Ammon's horn (tissue), 1 donor: ENCODE measurements at places on chromosomes 1 and 21.
A peak's percentile ranks its signal among the peaks of the same experiment; 100 is the strongest.

GRCh38 chr1:8003438-8004112, 22.5 kb downstream of the ERRFI1 start:
- DNase-seq, result no peak

GRCh38 chr1:97207868-97208267, 486.3 kb downstream of the PTBP2 start:
- no peak for DNase-seq

DNA sequence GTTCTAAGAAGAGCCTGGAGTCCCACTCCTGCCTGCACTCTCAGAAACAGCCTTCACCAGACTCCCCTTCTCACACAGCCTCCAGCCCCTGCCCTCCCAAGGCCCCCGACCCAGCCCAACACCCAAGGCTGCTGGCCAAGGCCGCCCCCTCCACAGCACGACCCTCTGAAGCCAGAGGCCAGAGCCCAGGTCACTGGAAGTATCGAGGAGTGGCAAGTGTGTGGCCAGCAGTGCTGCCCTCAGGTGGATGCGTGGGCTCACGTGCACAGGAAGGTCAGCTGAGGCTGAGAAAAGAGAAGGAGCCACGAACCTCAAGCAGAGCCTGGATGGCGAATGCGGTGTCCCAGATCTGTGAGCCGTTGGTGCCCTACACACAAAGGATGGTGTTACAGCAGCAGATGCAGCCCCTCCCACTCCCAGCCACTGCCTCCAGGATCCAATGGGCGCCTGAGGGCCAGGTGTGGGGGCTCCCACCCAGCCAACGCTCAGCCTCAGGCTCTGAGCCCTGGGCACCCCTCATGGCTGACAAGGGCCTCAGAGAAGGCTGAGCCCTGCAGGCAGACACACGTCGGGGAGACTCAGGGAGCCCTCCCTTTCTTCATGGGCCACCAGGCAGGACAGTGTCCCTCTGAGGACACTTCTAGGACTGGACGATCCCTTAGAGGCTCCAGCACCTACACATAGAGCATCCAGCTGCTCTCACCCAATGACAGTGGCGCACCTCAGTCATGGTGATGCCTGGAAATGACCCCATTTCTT, 18.0 kb downstream of the LSS start:
- no peak for DNase-seq

DNA sequence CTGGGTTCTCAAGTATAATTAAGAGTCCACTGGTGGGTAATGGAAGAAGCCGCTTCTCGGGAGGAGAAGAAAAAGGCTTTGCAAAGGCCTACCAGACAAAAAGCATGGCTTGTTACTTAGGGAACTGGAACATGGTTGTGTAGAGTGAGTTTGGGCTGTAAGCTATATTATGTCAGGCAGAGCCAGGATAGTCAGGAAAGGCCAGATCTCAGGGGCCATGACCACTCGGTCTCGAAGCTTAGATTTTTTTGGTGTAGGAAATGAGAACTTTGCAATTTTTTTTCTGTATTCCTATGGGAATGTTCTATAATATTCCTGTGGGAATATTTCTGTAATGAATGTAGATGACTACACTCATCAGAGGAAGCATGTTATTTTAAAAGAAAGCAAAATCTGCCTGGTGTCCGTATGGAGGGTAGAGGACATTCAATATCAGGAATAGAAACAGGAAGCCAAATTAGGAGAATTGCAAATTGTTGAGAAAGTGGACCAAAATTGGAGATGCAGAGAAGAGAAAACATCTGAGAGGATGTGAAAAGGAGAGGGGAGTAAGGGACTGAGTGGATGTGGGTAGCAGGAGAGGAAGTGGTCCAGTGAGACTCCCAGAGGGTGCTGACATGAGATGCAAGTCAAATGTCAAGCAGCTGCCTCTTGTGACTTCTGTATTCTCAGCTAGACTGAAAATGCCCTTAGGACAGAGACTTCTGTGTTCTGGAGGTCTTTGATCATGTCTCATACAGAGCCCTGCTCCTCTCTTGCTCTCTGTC, 45.2 kb upstream of the HAO2 start:
- no peak for DNase-seq

DNA sequence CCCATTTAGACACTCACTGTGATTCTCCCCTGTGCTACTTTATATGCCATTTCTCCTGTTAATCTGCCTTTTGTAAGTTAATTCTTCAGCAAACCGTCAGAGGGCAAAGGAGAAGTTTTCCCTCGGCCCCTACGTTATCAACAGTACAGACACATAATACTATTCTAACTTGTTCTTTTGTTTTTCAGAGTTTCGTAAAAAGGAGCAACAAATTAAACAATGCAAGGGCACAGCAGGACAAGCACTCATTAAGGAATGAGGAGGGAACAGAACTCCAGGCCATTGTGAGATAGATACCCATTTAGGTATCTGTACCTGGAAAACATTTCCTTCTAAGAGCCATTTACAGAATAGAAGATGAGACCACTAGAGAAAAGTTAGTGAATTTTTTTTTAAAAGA, 32.3 kb downstream of the CNN3 start:
- no peak for DNase-seq

- no peak for DNase-seq
These were observed 21.0 kb upstream of the LORICRIN start for GRCh38 chr1:153238527-153238926.

DNA sequence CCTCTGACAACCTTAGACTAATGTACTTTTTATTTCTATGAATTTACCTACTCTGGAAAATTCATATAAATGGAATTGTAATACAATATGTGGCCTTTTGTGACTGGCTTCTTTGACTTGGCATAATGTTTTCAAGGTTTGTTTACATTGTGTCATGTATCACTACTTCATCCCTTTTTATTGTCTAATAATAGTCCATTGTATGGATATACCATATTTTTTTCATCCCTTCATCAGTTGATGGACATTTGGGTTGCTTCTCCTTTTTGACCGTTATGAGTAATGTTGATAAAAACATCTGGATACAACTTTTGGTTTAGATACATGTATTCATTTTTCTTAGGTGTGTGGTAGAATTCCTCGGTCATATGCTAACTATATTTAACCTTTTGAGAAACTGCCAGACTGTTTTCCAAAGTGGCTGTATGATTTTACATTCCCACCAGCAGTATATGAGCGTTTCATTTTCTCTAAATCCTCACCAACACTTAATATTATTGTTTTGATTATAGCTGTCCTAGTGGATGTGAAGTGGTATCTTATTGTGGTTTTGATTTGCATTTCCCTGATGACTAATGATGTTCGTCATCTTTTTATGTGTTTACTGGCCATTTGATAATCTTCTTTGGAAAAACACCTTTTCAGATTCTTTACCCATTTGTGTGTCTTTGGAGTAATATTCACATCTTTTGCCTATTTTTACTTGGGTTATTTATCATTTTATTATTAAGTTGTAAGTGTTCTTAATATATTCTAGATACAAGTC, 3.5 kb downstream of the RO60 start:
- no peak for DNase-seq

DNA sequence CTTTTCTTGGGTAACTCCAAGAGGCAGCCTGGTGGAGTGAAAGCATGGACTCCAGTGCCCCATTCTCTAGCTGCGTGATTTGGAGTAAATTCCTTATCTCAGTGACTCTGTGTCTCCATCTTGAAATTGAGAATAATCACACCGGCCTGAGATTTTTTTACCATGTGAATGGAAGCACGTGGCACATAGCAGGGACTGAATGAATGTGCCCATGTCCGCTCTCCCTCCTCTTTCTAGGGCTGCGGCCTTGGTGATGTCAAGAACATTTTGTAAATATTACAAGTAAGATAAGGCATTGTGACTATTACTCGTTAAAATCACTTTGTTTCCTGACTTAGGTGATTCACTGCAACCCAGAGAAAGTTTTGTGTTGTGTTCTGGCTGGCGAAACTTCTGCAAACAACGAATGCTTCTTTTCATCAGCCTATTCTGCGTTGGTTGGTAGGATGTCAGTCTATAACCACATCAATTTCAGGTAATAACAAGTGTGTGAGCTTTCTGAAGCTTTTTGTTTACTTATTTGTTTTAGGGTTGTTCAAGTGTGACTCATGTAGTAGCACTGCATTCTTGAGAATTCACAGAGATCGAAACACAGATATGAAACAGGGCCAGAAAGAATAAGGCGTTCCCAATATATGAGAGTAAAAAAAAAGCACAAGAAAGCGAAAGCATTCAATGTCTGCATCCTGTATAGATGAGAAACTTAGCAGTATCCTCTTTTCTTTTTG, 135.7 kb upstream of the SLC45A1 start:
- no peak for DNase-seq

DNA sequence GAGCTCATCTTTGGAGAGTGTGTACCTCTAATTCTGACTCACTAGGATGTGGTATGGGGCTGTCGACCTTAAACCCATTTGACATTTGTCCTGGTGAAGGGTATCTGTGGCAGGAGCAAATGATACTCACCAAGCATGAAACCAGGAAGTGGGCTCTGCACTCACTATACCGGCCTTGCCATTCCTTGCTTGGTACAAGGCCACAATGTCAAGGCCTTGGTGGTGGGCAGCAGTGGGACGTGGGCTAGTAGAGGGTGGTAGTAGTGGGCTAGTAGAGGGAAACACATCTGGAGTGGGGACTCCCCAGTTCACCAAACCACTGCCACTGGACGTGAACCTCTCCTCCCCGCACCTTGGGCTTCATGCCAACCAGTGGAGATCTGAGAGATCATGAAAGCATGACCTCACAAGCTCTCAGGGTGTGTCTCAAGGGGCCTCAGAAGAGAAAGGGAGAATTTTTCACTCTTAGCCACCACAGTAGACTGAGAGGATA, 11.5 kb downstream of the TNFSF4 start:
- DNase-seq, result no peak

DNA sequence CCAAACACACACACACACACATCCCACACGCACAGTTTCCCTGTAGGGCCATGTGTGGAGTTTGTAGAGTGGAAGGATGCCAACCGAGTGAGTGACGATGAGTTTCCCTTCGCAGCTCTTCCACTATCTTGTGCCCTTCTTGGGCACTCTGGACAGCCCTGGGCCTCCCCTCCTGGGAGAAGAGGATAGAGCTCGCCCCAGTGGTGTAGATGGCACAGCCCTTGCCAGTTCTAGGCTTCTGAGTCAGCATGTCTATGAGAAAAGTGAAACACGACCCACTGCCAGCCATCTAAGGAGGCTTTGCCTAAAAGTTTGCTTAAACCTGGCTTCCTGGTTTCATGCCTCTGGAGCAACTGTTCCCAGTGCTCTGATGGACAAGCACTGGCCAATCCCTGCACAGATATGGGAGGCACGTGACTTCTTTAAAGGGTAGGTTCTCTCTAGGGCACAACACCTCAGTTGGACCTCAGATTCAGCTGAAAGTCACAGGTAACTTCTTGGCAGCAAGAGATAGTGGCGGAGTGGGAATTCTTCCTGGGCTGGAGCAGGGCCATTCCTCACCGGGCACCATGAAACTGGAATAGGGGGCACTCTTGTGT, 195.9 kb upstream of the GALNT2 start:
- DNase-seq, result no peak

- DNase-seq, result no peak
These were observed 31.7 kb downstream of the PGM1 start for GRCh38 chr1:63624911-63625310.

GRCh38 chr1:228297822-228298221, 90.0 kb downstream of the OBSCN start:
- no peak for DNase-seq

- DNase-seq, result no peak
These were observed 63.0 kb downstream of the MEGF6 start for GRCh38 chr1:3548156-3548893.

GRCh38 chr21:42758721-42759593, 105.5 kb downstream of the PDE9A start:
- no peak for DNase-seq

- no peak for DNase-seq
These were observed 55.5 kb upstream of the TRIM67 start for GRCh38 chr1:231106347-231106746.

DNA sequence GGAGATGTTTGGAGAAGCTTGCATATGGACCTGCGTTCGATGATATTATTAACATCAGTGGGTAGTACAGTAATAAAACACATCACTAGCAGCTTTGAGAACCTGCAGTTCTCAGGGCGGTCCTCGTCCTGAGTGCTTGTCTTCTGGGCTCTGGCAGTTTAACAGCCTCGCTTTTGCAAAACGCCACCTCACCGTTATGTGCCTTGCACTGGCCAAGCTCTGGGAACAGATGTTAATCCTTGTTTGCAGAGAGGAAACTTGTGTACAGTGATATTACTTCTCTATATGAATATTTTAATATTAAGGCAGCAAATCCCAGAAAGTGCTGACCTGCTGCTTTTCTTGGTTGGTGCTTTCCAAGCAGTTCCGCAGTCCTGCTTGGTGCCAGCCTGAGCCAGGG, 167.4 kb upstream of the TMEM51 start:
- DNase-seq, result no peak

DNA sequence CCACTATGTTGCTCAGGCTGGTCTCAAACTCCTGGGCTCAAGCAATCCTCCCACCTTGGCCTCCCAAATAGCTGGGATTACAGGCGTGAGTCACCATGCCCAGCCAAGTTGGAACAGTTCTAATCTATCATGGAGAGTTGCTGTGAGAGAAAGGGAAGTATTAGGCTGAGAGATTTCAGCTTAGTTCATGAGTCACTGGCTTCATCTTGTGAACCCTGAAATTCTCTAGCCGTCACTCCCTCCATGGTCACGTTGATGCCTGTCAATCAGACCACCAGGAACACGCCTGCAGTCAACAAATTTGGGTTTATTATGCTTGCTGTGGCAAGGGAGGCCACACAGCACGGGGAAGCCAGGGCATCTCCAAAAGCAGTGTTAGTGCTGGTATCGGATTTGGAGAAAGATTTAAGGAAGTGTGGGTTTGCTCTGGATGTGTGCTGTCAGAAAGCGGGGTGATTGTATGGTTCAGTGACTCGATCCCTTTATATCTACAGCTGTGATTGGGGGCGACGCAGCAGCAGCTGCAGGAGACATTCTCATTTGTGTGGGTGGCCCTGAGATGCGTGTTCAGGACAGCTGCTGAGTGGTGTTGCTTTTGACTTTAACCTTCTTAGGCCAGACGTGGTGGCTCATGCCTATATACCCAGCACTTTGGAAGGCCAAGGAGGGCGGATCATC, 18.7 kb downstream of the UQCRHL start:
- DNase-seq, result no peak

GRCh38 chr1:228440761-228441500, 24.3 kb upstream of the TRIM17 start:
- no peak for DNase-seq

- peak; percentile 14 for DNase-seq
These were observed 223.4 kb upstream of the FMN2 start for GRCh38 chr1:239868058-239868832.

GRCh38 chr1:5660141-5660935, 331.9 kb downstream of the NPHP4 start:
- no peak for DNase-seq

DNA sequence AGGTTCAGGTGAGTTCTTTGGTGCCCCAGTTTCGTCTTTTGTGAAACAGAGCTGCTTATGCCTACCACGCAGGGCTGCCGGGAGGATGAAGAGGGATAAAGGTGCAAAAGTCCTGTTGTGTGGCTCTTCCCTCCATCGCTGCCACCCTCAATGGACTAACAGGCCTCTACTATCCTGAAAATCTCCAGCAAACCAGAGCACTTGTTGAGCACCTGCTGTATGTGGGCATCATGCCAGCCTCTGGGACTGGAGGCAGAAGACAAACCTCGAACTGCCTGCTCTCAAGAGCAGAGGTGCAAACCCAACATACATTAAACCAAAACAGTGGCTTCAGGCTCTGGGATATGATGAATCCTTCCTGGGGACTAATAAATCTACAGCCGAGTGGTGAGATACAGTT, 174.1 kb downstream of the ACTL8 start:
- no peak for DNase-seq
